Kidney glomerular epithelial cell (primary cell): ENCODE measurements at places on chromosomes 3 and 15.
A peak's percentile ranks its signal among the peaks of the same experiment; 100 is the strongest.

DNA sequence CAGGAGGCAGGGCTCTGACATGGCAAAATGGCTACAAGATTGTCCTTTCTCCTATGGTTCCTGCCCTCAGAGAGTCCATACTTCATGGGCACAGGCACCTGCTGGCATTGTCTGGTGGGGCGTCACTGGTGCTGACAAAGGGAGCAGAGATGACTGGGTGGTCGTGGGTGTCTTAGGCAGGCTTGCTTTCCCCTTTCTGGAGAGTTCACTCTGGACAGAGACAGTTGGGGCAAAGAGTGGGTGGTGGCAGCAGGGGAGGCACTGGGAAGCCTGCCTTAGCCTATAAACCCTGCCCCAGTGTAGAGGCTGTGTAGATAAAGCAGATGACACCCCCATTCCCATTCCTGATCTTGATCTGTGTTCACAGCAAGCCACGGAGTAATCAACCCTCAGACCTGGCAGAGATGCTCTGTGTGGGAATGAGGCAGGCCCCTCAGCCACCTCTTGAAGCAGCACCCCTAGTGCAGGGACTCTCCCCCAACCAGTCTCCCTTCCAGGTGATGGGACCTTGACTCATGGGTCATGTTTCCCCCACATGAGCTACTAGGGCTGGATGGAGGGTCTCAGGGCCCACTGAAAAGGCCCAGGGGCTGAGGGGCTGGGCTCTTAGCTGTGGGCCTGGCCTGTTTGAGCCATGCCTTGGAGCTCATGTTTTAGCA is 20.7 kb upstream of the DOCK3 start:
- DNase-seq = no peak

DNA sequence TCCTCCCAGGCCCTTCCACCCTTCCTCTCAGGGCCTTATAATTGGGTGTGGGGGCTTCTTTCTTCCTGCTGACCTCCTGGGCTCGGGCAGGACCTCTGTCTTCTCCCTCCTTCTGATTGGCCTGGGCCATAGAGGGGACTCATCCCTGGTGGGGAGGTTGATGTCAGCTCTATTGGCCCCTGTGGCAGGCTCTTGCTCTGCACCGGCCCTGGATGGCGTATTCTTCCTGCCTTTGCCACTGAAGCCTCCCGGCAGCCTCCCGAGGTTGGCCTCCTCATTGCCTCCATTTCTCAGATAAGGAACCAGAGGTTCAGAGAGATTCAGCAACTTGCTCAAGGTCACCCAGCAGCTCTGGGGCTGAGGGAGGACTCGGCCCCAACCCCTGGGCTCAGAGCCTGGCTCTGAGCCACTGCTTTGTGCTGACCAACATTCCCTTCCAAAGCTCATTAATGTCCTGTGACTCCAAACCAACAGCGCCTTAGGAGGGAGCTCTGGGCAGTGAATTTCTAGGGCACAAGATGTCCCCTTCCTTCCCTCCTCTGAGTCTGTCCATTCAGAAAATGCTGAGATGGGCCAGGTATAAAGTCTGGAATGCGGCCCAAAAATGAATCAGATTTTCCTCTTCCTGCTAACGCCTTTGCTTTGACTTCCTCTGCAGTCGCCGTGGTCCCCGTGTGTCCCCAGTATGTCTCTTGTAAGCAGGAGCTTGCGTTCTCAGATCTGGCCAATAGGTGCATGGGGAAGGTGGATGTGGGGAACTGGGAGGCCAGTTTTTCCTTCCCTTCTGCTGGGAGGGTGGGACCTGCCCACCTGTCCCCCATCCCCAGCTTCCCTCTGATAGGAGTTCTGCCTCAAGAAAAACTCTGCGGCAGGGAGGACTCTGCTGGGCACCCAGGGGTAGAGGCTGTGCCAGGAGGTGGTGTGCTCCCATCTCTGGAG is 74.2 kb downstream of the HMCES start:
- DNase-seq = no peak

DNA sequence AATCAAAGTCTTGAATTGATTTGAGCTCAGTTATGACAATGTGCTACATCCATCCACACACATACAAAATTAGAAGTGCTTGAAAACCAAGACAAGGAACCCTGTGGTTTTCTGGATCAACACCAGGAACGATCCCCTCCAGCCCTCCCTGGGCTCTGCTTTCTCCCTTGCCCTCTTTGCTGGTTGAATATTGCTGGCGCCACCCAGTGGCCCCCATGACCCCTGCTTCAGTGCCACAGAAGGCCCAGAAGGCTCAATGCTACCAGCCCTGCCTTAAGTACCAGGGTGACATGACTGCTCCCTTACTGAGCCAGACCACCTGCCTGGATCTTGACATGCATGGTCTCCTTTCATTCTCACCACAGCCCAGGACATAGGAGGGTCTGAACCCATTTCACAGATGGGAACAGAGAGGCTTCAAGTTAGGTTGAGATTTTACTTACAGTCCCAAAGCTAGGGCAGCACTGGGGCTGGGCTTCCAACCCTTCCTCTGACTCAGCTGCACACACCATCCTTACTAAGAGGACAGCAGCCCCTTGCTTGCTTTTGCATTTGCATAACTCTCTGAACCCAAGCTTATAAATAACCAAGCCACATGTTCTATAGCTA is 15.0 kb downstream of the IL12A start:
- peak; percentile 45 for DNase-seq

- no peak for DNase-seq
Observed at GRCh38 chr3:184953401-184953800, 141.4 kb downstream of the VPS8 start.

DNA sequence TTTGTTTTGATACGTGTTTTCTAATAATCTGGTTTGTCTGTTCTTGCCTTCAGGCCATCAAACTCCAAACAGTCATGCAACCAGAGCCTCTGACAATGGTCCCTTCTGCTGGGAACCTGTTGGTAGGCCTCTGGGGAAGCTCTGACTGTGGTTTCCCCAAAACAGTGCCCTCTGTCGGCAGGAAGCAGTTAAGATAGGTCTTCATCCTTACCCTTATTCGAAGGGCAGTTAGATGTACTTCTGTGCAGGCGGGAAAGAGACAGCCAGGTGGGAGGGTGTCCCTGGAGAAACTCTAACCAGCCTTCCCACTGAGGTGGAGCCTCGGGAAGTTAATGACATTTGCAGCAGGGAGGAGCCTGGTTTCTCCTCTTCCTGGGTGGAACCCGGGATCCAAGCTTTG is 81.6 kb upstream of the CHMP2B start:
- no peak for DNase-seq

DNA sequence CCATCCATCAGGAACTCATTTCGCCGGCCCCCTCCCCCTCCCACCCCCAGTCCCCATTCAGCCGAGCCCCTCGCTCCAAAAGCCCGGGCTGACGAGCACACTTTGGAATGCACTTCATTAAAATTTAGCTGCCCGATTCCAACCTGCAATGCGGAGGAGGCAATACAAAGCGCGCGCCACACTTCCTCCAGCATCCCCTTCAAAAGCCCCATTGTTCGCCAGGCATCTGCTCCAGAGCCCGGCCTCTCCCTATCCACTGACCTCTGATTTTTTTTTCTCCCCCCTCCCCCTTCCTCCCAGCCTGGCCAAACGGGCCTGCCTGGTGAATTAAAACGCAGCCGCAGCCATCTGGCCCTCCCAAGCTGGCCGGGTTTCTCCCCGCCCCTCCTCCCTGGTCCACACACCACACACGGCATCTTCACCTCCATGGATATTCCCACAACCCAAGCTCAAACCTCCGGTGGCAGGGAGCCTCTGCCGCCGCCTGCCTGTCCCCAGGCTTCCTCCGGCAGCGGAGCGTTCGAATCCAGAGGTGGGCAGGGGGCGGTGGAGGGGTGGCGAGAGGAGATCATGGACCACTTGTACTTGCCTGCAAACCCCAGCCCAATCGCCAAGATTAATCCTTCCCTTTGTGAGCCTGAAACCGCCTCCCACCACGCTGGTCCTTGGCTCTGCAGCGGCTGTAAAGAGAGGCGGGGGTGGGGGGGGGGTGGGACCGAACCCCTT is 441.3 kb downstream of the MAGI1 start:
- DNase-seq = peak; percentile 29

DNA sequence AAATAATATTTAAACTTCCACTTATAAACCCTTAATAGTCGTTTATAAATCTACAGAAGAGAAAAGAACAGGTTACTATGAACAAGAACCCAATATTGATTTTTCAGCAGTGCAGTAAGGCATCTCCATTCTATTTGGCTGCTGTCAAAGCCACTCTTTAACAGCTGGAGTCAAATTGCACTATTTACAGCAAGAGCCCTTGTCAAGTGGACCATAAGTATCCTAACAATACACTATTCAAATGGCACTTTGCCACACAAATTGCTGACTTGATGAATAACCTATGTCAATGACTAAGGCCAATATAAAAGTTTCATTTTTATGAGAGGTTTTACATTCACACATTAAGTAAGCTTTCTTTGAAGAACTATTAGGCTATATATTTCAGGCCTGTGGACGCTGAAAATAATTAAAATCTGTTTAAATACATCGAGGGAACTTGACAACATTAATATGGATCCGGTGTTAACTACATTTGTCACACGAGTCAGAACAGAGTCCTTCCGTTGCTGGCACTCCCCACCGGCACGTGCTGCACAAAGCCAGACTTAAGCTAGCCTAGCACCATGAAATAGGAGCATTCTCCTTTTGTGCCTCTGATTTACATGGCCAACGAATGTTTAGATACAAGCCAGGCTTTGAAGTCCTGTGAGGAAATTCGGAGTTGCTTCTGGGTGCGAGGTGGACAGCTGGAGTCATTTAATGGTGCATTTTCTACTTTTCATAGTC is 100.5 kb downstream of the WDR72 start:
- DNase-seq = no peak

- no peak for DNase-seq
Observed at GRCh38 chr3:106510206-106510605, 641.4 kb upstream of the CBLB start.

DNA sequence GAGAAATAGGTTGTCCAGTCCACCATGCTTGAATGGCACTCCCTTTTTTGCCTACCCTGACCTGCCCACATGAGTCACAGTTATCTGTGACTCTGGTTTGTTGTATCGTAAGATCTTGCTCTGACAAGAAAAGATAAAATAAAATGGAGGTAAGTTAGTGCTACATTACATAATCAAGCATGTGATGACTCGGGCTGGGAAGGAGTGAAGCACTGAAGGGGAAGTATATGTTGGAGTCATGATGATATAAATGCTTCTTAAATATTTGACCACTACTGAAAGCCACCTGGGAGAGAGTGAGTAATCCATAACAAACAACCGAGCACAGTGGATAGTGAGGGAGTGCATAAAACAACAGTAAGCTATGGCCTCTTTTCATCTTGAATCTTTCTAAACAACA is 124.4 kb downstream of the SHOX2 start:
- no peak for DNase-seq

DNA sequence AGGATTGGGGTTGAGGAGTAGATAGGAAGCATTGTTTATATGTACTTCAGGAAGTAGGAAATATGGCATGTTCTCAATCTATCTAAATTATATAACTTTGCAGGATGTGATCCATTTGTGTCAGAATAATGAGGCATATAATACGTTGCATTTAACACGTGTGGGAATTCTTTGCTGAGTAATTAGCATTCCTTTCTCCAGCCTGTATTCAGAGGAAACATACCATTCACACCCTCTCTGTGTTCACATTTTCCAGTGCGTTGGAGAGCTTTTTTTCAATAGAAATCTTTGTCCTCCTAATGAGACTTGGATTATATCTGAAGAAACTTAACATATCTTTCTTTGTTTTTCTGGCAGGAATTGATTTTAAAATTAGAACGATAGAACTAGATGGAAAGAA is 33.0 kb upstream of the APH1B start:
- DNase-seq = peak; percentile 17

GRCh38 chr15:38215707-38216106 is 36.9 kb upstream of the SPRED1 start:
- DNase-seq = no peak

DNA sequence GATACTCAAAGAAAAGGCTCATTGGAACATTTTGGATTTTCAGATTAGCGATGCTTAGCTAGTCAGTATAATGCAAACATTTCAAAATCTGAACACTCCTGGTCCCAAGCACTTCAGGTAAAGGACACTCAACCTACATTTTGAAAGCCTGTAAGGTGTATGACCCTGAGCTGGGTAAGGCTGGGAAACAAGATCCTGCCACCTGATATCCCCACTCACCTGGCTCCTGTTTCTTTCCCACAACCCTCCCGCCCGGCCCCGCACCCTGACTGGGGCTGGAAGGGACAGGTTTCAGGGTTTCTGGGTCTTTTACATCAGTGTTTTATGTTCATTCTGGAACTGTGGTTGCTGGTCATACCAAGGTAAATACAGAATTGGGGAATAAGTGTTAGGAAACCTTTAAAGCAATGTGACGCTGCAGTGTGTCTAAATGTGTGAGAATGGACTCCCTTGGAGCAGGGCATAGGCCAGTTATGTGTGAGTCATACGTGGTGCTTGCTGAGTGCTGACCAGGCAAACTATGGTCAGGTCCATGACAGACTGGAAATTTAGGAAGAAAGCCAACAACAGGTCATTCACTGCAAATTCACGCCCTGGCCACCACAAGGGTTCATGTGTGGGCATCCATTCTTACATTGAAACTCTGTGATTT is 22.9 kb downstream of the CTXND1 start:
- peak; percentile 38 for DNase-seq

- DNase-seq = peak; percentile 89
Observed at GRCh38 chr3:132416807-132417694, at the start of gene DNAJC13. DNAJC13 (plus strand) TSS chr3:132417502; CDS start chr3:132434551, 17,049 bp downstream.

DNA sequence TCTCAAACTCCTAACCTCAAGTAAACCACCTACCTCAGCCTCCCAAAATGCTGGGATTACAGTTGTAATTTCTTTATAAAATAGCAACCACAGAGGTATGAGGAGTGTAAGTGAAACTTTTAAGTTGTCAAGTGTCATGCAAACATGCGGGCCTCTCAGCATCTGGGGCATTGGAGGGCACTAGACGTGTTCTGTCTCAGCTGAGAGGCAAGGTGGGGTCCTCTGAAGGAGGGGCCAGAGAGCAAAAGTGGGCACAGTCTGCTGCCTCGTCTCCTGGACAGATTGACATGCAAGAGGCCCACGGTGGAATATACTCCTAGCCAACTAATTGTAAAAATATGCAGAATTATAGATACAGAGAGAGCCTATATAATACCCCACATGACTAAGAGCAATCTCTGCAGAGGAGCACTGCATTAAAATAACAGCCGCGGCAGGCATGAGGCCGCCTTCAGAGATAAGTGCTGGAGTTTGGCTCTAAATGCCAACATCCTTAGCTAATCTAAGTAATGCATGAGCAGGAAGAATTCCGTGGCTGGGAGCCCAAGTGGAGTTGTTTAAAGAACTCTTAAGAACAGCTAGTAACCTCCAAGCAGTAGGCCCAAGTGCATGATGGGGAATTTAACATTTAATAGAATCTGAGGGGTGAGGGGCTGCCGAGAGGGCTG is 87.8 kb upstream of the RNU6-1 start:
- DNase-seq = peak; percentile 80

- no peak for DNase-seq
Observed at GRCh38 chr3:18030371-18030870, 288.0 kb upstream of the TBC1D5 start.
